Cortex of kidney (tissue), 1 donor: ENCODE measurements at places on chromosomes 7 and 10.

DNA sequence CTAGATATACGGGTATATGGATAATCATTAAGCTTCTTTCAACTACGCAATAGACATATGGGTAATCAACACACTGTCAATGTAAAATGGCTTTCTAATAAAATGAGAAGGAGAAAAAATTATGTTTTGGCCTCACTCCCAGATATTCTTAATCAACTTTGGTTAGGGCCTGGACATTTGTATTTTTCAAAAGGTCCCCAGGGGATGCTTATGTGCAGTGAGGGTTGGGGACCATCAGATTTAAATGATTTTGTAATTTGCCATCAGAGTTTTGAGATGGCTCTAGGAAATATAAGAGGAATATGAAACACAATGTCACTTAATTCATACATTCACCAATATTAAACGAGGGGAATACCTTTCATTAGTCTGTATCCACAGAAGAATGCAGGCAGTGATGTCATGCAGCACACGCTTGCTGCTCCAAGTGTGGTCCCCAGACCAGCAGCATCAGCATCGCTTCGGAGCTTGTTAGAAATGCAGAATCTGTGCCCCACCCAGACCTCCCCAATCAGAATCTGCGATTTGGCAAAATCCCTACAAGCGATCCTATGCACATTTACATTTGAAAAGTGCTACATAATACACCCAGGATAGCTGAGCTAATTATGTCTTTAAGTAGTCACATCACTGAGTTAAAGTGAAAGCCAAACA is 75.1 kb downstream of the INHBA start:
- no peak for DNase-seq

DNA sequence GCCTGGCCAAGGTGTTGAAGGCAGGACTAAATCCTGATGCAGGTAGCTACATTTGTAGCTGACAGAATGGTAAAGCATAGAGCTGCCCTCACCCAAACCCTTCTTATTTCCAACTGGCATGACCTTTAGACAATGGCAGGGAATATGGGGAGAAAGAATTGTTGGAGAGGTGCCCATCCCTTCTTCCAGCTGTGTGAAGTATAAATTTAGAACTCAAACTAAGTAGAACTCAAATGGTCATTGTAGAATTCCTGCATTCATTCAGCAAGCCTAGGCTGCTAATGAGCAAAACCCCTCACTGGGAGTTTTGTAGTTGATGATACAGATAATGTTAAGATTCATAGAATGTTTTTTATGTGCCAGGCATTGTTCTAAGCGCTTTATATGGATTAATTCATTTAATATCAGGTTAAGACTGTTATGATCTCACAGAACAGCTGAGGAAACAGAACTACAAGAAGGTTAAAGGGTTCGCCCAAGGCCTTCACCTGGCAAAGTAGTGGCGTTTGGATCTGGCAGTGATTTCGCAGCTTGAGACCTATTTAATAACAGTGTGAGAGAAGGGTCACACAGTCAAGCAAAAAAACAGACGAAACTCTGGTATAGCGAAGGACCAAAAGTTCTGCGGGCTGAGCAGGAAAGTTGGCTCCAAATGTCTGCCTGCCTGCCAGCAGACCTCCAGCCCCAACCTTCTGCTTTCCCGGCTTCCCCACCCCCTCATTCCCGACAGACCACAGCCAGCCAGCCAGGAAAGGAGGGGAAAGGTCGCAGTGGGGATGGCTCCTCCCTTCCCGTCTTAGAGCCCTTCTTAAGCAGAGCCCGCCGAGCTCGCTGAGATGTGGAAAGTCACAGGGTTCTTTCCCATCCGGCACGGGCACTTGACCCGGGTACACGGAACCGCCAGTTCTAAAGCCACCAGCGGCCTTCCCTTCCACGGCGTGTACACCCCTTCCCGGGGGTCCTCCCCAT is 1.6 kb upstream of the HILPDA start:
- no peak for DNase-seq

DNA sequence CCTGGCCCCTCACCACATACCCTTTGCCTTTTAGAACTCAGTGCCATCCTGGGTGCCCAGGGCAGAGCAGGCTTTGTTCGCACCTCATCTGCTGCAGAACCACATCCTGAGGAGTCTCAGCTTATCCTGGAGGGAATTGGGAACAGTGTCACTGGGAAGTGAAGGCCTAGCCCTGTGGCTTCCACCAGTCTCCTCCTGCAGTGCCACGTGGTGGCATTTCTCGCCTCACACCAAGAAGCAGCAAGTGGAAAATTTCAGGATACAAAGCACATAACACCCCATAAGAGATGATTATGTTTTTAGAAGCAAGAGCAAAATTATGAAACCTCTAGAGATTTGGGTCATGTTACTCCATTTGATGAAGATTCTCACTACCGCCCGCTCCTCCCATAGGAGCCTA is 26.8 kb downstream of the UBE2D4 start:
- no peak for DNase-seq

- DNase-seq, result no peak
These were observed 2.2 kb upstream of the ACHE start for GRCh38 chr7:100897772-100898454.

DNA sequence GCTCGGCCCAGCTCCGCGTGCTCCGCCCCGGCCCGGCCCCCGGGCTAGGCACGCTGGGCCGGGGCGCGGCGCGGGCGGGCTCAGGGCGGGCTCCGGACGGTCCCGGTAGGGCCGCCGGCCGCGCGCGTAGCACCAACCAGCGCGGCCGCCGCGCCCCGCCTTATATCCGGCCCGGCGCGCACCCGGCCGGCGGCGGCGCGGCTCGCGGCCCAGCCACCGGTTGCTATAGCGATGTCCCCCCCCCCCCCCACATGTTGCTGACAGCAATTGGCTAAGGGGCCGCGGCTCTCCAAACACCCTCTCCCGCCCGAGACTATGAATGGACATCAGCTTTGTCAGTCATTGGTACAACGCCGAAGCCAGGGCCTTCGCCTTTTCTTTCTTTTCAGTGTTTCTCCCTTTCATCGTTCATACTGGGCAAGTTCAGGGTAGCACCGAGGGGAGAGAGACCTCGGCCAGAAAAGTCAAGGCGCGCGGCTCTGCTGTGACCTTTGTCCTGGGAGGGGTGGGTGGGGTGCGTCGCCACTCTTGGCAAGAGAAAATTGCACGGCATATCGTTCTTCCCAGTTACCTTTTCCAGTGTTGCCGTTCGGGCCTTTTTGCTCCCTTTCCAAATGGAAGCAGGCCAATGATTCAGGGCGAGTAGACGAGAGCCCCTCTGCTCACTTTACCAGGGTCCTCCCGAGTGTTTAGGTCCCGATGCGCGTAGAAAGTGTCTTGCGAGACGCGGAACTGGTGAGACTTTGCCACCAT is 354.2 kb downstream of the DNAJB6 start:
- DNase-seq, result no peak

- DNase-seq, result no peak
These were observed 39.7 kb upstream of the MKRN1 start for GRCh38 chr7:140519007-140519399.

- DNase-seq, result no peak
These were observed 10.4 kb downstream of the NXPH1 start for GRCh38 chr7:8443576-8444467.

DNA sequence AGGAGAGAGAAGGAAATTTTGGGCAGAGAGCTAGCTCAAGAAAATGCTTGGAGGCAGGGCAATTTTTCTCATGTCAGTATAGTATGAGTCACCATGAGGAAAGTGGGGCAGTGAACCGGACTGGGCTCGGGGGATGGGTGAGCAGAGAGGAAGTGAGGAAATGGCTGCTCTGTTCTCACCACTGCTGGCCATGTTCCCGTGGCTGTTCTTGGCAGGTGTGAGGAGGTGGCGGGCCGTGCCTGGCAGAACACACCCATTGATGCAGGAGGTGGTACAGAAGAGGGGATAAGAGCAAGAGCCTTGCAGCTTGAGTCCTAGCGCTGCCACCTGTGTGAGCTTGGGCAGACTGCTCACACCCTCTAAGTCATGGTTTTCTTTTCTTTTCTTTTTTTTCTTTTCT is 304.4 kb upstream of the LYZL1 start:
- no peak for DNase-seq

- no peak for DNase-seq
These were observed 813.4 kb downstream of the ANKRD7 start for GRCh38 chr7:119037941-119038340.

DNA sequence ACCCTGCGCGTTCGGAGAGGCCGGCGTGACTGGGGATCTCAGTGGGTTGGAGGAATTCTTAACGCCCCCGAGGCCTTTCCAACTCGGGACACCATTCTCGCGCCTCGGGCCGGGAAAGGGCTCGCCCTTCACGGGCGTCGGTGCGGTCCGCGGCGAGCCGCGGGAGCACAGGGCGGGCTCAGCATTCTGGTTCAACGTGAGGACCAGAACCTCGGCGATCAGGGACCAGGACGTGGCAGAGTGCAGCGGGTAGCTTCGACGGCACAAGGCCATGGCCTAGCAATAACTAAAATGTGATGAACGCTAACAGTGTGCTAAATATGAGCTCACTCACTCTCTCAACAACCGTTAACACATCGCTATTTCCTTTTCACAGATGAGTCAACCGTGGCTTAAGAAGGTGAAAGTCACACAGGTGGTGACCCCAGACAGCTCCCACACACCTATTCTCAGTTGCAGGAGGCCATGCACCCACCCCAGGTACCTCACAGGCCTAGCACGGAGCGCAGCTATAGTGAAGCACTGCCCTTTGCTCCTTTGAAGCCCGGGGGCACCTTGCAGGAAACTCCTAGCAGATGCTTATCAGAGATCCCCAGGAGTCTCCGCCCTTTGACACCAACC is 4.5 kb upstream of the EMX2 start:
- no peak for DNase-seq

- no peak for DNase-seq
These were observed 17.1 kb downstream of the PDLIM1 start for GRCh38 chr10:95273393-95274312.

DNA sequence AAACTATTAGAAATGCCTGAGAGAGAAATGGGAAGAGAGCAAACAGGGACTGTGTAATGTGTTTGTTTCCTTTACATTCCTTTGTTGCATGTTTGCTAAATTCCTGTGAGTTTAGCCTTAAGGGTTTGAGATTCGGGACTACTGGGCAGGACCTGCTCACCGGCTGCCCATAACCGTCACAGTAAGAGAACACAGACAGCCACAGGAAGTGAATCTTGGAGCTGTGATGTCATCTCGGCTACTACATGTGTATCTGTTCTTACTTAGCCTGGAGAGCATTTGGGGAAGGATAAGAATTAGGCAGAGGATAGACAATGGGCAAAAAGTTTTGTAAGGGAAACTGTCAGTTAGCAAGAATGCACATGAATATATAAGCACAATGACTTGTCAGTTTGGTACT is 485.1 kb upstream of the KLF6 start:
- DNase-seq, result no peak

DNA sequence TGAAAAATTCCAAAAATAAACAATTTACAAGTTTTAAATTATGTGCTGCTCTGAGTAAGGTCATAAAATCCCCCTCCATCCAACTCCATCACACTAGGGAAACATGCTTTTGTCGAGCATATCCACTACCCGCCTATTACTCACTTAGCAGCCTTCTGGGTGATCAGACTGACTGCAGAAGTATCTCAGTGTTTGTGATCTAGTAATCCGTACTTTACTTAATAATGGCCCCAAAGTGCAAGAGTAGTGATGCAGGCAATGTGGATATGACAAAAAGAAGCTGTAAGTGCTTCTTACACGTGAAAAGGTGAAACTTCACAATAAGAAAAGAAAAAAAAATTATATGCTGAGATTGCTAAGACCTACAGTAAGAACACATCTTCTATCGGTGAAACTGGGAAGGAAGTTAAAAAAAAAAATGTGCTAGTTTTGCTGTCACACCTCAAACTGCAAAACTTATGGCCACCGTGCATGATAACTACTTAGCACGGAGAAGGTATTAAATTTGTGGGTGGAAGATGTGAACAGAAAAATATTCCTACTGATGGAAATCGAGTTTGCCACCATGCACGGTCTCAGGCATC is 43.2 kb downstream of the SEMA3C start:
- no peak for DNase-seq

GRCh38 chr7:47556511-47557180 is 25.3 kb downstream of the TNS3 start:
- DNase-seq, result no peak

GRCh38 chr10:51384971-51385370 is 310.7 kb downstream of the PRKG1 start:
- DNase-seq, result no peak

GRCh38 chr10:79277579-79278269 is 69.5 kb upstream of the PPIF start:
- no peak for DNase-seq

- no peak for DNase-seq
These were observed 60.7 kb downstream of the GPR26 start for GRCh38 chr10:123726836-123727235.

DNA sequence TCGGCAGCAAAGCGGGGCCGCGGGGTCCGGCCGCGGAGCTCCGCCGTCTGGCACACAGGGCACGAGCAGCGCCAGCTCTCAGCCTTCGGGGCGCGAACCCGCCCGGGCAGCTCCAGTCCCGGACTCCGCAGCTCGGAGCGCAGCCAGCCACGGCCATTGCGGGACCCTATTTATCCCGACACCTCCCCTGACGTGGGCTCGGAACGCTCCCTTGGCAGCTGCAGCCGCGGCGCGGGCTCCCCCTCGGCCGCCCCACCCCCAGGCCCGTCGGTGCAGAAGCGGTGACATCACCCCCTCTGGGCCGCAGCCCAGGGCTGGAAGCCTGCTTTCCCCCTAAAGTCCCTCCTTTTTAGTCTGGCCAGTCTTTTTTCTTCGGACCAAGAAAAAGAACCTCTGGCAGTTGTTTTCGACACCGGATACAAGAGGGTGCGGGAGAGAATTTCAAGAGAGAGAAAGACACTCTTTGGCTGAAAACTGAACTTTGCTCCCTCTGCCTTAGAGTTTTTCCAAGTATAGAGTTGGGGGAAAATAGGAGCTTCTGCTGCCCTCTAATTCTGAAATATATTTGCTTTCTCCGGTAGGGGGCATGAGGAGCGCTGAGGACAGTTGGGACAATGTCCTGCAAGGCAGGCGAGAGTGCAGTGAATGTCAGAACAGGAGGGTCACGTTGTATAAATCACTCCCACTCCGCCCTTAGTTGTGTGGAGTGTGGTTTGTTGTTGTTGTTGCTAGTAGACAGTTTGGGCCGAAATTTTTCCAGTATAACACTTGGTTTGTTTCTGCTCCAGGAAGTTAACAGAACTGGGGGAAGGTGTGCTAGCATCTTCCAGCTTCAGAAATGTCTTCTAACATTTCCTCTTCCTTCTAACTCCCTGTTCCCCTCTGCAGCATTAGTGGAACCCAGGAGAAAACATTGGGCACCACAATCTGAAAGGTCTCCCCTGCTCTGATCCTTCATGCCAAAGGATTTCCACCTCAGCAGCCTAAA is at the start of gene SFRP4:
SFRP4 (minus strand) TSS at position 145 of the 988 bp plus-strand sequence. CDS start 280 bp downstream, outside the sequence.
- DNase-seq, result no peak

DNA sequence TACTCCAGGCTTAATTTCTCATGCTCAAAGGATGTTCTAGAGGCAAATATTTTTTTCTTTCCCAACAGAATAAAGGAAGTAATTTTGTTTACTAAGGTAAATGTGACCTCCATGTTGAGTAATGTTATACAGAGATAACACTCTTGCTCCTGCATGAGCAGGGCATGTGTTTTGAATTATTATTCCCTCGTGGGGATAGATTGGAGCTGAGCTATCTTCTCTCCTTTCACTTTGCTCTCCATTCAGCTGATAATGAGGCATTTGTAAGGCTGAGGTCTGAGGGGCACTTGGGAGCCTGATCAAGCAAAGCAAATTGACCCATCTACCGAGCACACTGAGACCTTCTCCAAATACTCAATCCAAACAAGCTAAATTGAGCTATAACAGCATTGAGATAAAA is 50.7 kb upstream of the GHITM start:
- DNase-seq, result no peak

- no peak for DNase-seq
These were observed 21.3 kb downstream of the CHST15 start for GRCh38 chr10:124072106-124072505.

- DNase-seq, result no peak
These were observed 53.5 kb downstream of the AOAH start for GRCh38 chr7:36670585-36671431.

GRCh38 chr10:50510517-50511473 is 113.0 kb downstream of the SGMS1 start:
- no peak for DNase-seq
